ENCODE measurements at places on chromosomes 12 and 14.

GRCh38 chr14:22920697-22921096 lies 1.7 kb upstream of the RBM23 start:
- DNase-seq, result no peak

DNA sequence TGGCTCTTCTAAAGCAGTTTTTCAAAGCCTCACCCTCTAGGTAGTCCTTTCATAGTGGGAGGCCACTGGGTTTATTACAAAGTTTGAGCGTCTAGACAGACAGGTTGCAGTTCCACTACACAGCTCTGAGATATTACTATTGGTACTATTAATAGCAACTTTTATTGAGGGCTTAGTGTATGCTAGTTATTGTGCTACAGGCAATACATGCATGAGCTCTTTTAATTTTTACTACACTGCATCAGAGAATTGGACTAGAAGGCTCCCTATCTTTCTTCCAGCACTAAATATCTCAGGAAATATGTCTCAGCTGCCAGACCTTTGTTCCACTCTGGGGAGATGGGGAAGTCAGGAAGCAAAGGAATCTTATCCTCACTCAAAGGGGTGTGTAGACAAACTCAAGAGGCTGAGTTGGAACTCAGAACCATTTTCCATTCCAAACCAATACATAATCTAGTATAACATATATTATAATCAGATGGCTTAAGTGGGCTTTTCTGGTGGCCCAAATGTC lies 161.8 kb upstream of the SLC38A2 start:
- DNase-seq, result no peak

GRCh38 chr14:69281450-69282169 lies 21.7 kb downstream of the GALNT16 start:
- DNase-seq, result no peak

DNA sequence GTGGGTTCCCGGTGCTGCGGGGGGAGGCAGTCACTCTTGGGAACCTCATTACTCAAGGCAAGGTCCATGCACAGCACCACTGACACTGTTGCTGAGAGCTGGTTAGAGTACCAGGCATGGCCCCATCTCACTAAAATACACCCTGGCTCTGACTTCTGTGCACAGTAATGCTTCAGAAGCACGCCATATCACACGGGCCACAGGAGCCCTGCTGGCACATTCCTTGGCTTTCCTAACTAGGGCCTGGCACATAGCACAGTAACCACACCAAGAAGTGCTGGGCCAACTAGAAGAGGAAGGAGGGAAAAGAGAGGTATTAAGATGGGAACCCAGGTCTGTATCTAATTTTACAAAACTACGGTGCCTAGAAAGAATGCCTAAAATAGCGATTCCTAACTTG lies 13.5 kb upstream of the RAB35 start:
- DNase-seq, result no peak

GRCh38 chr12:52437508-52437907 lies 3.3 kb upstream of the KRT75 start:
- peak; percentile 45 for DNase-seq

DNA sequence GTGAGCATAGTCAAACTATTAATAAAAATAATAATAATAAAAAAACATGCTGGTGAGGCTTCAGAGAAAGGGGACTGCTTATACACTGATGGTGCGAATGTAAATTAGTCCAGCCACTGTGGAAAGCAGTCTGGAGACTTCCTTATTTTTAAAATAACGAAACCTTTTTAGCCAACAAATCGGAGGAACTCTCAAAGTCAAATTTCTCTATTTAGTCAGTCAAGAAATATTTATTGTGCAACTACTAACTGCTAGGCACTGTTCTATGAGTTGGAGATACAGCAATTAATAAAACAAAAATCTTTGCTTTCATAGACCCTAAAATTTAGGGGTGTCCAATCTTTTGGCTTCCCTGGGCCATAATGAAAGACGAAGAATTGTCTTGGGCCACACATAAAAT lies 10.8 kb downstream of the TAOK3 start:
- DNase-seq, result no peak

GRCh38 chr12:109768901-109769670 lies 55.5 kb downstream of the FAM222A start:
- no peak for DNase-seq

- no peak for DNase-seq
Measured at GRCh38 chr12:40011775-40012129, 94.1 kb downstream of the SLC2A13 start.

DNA sequence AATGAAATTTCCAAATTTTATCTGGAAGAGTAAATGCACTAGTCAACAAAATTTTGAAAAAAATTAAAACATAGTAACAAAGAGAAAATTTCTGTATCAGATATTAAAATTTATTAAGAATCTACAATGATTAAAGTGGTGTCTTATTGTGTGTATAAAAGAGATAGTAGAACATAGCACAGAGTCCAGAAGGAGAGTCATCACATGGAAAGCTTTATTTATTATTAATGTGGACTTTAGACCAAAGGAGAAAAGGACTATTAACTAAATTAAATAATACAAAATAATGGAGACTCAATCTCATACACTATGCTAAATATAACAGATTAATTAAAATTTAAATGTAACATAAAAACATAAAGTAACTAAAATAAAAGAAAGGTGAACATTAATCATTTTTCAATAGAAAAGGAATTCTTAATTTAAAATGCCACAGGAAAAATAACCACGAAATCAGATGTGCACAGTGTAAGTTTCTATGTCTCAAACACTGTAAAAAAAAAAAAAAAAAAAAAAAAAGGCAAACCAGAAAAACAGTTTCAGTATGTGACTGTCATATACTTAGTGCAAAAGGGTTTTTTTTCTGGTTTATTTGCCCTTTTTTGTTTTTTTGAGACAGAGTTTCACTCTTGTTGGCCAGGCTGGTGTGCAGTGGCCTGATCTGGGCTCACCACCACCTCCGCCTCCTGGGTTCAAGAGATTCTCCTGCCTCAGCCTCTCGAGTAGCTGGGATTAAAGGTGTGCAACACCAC lies 95.4 kb downstream of the MYF5 start:
- DNase-seq, result no peak

DNA sequence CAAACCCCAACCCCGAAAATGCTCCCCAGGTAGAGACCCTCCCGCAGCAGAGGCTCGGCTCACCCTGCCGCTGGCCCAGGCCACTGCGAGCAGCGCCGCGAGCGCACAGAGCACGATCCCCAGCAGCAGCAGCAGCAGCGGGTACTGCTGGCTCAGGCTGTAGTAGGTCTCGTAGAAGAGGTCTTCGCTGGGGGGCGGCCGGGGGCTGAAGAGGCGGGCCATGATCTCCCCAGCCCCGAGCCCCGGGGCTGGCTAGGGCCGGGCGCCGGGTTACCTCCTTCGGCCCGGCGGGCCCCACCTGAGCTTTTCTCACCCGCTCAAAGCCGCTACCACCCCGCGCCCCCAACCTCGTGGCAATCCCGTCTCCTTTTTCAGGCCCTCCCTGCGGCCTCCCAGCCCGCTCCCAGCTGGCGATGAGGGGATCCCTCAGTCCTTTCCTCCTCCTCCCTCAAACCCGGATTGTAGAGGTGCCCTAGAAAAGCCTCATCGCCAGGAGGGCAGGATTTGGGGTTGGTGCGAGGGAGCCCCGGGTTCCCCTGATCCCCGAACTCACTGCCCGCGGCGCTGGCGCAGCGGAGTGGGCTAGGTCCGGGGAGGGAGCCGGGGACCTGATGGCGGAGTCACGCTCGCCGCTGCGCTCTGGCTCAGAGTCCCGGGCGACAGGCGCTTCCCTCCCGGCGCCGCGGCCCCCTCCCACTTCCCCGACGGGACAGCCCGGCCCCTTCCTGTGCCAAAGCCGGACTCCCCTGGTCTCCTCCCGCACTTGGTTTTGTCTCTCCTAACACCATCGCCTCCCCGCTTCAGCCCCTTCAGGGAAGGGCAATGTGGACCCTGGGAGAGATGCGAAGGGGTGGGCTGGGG lies at the start of gene ADCY4:
Gene ADCY4 (minus strand): TSS at position 641 of the 861 bp plus-strand sequence. CDS start 419 bp downstream, at position 222.
- DNase-seq, result no peak

GRCh38 chr12:55931780-55932550 lies 1.0 kb downstream of the DGKA start:
- peak; percentile 83 for DNase-seq

GRCh38 chr12:6824085-6824775 lies 2.6 kb downstream of the GPR162 start:
- peak; percentile 47 for DNase-seq
